ENCODE measurements at places on chromosomes 12 and 14.

- DNase-seq: no peak
These were observed 7.8 kb upstream of the KRT74 start for GRCh38 chr12:52581481-52581880.

DNA sequence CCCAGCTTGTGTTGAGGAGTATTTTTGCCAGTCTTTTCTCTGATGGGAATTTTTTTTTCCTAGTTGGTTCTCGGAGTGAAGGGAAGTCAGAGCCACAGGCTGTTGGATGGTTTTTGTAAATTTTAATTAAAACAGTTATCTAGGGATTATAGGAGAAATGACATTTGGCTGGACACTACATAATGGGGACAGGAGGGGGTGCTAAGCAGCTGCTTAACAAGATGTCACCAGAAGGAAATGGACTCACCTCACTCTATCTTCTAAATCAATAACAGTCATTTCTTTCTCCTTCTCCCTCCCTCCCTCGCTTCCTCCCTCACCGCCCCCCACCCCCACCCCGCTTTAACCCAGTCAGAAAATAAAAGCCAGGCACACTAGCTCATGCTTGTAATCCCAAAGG lies 93.4 kb upstream of the TMEM233 start:
- no peak for DNase-seq

DNA sequence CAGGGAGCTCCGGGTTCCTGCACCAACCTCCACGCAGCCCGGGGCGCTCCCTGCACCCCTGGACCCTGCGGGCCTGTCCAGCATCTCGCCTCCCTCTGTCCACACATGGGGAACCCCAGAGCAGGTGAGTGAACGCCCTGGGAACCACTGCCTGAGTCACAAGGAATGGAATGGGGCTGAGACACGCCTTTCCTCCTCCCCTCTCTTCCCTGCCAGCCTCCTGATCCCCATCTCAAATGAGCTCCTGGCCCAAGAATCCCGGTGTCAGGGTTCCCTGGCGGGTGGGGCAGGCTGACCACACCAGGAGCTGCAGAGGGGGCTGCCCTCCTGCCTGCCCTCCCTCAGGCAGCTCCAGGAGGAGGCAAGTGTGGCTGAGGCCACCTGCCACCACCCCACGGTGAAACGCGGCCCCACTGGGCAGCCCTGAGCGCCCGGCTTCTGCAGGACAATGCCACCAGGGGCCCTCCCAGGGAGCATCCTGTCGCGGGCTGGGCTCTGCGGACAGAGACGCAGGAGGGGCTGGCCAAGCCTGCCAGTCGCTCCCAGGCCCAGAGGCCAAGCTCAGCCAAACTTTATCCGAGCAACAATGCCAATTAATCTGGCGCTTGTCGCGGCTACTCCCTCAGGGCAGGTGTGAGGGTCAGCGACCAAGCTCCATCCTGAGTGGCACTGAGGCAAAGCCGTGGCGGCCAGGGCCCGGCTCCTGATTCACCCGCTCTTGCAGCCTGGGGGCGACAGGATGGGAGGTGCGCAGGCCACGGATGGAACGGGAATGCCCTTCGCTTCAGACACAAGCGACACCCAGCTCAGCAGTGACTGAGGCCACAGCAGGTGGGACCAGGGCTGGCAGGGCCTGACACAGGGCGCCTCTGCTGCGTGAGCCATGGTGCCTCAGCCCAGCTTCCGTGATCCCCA lies 44.3 kb downstream of the GALNT9 start:
- no peak for DNase-seq

DNA sequence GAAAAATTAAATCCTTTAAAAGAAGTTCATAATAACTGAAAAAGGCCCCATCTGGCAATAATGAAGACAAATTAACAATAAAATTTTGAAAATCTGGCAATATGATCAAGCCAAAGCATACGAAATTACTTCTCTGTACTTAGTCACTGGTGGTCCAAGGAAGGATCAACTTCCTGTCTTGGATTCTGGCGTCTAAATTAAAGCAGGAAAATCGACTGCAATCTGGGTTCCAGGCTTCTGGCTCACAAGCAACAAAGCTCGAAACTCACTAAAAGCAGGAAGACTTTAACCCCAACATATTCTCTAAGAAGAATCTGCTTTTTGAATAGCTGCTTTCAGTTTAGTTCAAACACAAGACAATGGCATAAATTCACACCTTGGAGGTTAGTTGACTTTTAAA lies 49.7 kb downstream of the LRIG3 start:
- DNase-seq: no peak

- no peak for DNase-seq
These were observed 90.7 kb downstream of the SINHCAF start for GRCh38 chr12:31234955-31235867.

DNA sequence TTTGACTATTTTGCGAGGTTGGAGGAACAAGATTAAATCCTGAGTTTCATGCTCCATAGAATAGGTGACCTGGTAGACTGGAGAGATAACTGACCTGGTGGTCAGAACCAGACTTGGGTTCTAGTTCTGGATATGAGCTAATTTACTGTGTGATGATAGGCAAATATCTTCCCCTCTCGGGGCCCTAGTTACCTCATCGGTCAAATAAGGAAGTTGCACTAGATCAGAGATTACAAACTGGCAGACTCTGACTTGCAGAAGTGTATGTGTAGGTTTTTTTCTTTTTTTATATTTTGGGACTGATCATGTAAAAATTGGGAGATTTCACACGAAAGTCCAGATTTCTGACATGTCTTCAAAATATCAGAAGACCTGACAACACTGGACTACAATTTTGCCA lies 37.0 kb downstream of the RPH3A start:
- no peak for DNase-seq

GRCh38 chr12:63090716-63091115 lies 60.3 kb downstream of the AVPR1A start:
- DNase-seq: peak; percentile 27

DNA sequence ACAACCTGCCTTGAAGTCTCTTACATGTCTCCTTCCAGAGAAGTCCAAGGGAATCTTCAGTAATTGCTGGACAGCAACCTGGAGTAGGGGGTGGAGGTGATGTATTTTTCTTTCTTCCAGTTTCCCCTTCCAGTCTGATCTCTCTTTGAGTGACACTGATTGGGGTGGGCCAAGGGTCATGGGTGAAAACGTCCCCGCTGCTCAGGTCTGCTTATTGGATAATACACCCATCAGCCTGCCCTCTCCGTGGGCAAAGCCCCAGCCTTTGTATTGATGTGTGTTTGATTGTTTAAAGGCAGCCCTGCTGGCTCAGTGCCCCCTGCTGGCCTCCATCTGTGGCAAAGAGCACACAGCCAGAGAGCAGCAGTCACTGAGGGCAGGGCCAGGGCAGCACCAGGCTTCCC lies 35.7 kb upstream of the ATP2A2 start:
- no peak for DNase-seq

DNA sequence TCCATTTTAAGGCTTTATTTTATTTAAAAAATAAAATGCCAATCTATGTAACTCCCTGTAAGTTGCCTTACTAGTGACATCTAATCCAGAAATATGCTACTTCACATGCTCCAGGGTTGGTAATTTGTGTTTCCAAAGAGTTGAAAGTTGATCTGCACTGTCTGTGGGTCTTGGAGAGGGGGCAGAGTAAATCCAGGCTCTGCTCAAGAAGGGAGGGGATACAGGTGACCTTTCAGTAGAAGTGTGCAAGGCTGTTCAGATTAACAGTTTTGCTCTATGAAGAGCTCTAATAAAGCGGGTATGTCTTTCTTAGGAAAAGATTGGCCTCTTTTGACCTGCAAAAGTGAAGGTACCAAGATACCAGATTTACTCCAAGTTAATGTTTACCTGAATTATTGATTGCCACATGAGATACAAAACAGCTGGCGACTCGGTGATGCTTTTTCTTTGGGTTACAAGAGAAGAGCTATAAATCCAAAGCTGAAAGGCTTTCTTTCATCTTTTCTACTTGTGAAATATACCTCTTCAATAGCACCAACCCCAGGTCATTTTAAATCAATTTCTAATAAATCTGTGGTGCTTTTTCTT lies 75.6 kb upstream of the FLRT2 start:
- DNase-seq: no peak

DNA sequence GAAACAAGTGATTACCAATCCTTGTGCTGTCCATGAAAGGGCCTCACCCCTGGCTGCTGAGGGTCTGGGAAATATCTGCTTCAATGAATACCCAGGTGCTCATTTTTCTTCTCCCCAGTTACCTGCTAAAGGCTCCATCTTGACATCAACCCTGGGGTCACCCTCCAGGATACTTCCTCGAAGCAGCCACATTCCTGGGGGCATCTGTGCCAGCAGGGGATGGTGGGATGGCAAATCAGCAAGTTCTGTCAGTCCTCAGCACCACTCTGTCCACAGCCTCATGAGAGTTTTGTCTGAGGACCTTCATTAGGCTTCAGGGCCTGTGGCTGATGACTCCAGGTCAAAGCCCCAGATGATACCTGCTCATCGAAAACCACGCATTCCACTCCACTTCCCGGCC lies 124.8 kb downstream of the ZFP36L1 start:
- DNase-seq: no peak

Data from anterior cingulate cortex (tissue), 58 donors.